ENCODE measurements at places on chromosomes 4 and X.

GRCh38 chr4:101660607-101661006 lies 129.9 kb upstream of the BANK1 start:
- no peak for DNase-seq

DNA sequence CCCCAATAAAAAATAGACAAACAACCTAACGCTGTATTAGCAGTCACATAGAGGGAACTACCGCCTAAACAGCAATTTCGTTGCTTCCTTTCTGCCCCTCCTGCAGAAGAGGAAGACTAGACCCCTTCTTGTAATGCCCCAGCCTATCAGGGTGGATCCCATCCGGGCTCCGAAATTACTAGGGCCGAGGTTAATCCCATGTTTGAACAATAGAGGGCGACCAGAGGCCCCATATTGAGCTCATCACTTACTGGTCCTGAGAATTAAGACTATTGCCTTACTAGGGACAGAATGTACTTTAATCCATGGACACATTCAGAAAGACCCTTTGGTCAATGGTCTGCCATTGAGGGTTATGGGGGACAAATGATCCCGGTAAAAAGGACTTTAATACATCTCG lies 11.8 kb upstream of the ZNF630 start:
- no peak for DNase-seq

GRCh38 chrX:48683411-48683982 lies at the start of gene WAS:
Gene WAS, plus strand, starts transcription at chrX:48683799. Its CDS starts 55 bp downstream, at chrX:48683854.
- no peak for DNase-seq

GRCh38 chr4:89222170-89222569 lies 85.4 kb downstream of the GPRIN3 start:
- no peak for DNase-seq

- DNase-seq, result no peak
Measured at GRCh38 chrX:153445106-153445855, 575 bp downstream of the TREX2 start.

GRCh38 chr4:73308286-73308685 lies 49.7 kb upstream of the ANKRD17 start:
- DNase-seq, result no peak

GRCh38 chrX:155115174-155115819 lies 44.0 kb downstream of the BRCC3 start:
- no peak for DNase-seq

GRCh38 chrX:95728446-95728845 lies 956.2 kb upstream of the DIAPH2 start:
- DNase-seq, result no peak

DNA sequence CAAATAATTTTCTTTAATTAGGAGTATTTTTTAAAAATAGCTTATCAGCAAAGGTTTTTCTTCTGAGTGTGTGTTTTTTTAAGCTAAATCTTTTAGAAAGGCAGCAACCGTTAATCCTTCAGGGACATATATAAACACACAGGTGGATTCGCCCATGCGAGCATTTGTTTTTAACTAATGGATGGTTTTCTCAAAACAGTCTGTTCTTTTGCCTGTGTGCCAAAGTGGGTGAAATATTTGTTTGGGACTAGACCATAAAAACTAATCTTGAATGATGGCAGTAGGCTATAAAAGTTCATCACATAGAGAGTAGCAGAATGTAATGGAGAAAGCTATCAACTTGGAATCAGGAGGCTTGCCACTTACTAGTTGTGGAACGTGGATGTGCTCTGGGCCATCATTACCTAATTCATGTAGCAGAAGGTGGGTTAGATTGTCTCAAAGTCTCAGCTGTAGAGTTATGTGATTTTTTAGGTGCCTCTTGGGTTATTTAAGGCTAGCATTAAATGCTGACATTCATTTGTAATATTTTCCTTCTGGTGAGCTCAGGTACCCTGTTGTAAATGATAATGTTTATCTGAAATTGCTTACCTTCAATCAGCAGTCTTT lies 7.4 kb upstream of the TAPT1 start:
- no peak for DNase-seq

DNA sequence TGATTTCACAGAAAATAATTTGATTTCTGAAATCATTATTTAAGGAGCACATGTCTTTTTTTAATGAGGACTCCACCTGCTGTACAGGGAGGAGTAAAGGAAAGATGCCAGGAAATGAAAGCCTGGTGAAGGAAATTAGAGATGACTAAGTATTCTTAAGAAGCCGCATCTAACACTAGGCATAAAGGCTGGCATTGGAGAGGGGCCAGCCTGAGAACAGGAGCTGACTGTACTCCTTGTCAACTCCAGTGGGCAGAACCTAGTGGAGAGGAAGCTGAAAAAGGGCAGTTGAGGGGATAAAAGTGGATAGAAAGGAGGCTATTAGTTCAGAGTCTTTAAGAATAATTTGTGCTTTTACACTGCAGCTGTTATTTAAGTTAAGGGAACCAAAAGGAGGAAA lies 393.0 kb downstream of the PPP1R2C start:
- DNase-seq, result no peak

DNA sequence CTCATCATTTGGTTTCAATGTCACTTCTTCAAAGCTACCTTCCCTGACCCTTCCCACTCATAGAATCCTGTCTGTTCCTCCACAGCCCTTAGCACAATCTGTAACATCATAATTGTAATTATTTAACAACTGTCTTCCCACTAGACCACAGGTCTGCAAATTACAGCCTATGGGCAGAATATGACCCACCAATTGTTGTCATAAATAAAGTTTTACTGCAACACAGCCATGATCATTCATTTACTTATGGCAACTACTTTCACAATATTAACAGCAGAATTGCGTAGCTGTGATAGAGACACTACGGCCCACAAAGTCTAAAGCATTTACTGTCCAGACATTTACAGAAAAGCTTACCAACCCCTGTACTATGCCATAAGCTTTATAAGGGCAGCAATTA lies 15.9 kb downstream of the USP46 start:
- DNase-seq, result no peak

DNA sequence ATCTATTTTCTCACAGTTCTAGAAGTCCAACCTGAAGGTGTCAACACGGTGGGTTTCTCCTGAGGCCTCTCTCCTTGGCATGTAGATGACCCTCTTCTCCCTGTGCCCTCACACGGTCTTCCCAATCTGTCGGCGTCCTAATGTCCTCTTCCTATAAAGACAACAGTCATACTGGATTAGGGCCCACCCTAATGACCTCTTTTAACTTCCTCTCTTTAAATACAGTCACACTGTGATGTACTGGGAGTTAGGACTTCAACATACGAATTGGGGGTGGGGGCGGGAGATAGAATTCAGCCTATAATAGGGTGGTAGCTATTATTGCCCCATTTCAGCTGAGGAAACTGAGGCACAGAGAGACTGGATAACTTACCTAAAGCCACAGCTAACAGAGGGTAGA lies 70.2 kb downstream of the SMIM20 start:
- no peak for DNase-seq

DNA sequence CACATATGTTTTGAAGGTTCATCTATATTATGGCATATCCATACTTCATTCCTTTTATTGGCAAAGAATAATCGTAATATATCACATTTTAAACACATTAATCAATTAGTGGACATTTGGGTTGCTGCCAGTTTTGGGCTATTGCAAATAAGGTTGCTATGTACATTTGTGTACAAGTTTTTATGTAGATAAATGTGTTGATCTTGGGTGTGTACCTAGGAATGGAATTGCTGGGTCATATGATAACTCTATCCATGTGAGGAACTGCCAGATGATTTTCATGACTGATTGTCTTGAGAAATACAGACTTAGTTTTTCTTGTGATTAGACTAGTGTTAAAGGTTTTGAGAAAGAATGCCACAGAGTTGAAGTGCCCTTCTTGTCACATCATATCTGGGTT lies 99.2 kb upstream of the RAB40AL start:
- no peak for DNase-seq

- no peak for DNase-seq
Measured at GRCh38 chr4:159106636-159107035, 3.8 kb downstream of the RAPGEF2 start.

DNA sequence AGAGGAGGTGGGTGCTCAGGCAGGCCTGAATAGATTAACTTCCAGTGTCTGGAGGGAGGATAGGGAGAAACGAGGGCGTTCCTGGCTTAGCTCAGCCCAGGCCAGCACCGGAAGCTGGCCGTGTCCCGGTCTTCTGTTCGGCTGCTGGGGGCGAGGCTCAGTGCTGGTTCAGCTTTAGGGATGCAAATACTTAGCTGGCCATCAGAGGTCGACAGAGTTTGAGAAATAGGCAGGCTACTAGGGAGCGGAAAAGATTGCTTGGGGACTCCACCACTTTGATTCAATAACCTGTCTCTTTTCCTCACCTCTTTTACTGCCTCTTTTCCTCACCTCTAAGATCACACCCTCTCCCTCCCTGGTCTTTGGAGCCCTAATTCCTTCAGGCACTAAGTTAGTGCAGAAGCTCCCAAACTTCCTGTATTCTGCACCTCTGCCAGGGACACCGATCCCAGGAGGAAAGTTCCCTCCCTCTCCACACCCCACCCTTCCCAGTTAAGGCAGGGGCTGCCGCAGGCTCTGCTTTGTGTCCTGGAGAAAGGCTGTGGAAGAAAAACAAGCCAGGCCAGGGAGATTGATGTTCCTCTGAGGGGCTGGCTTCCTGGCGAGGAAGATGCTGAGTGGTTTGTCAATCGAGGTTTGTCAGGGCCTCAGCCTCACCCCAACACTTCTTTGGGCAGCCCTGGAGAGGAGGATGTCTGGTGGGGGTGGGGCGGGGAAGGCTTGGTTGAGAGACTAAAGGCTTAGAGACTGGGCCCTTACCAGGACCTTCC lies 6.0 kb upstream of the EFNB1 start:
- DNase-seq, result no peak

GRCh38 chr4:126965877-126966276 lies 666.9 kb upstream of the INTU start:
- no peak for DNase-seq

DNA sequence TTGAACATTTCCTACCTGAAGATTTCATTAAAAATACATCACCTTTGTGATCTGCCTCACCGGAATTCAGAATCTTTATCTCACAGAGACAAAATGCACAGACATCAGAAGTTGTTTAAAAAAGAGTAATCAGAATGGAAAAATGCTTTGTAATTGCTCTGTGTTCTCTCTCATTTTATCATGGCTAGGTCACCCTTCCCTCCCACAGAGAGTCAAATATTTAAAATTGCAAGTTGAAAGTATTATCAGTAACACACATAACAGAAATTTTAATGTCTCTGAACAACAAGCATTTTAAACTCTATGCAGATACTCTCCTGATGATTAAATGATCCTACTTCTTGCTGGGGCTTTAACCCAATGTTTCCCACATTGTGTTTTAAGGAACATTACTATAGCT lies 362.0 kb downstream of the CBLL2 start:
- no peak for DNase-seq

GRCh38 chr4:139770361-139770760 lies 104.7 kb downstream of the MGST2 start:
- no peak for DNase-seq

GRCh38 chr4:13524504-13525243 lies 19.6 kb downstream of the NKX3-2 start:
- no peak for DNase-seq

- DNase-seq, result no peak
Measured at GRCh38 chr4:124903995-124904722, 191.6 kb upstream of the ANKRD50 start.

GRCh38 chr4:22196551-22196950 lies 248.0 kb upstream of the KCNIP4 start:
- no peak for DNase-seq

- no peak for DNase-seq
Measured at GRCh38 chrX:53031380-53031779, 17.2 kb upstream of the GPR173 start.

DNA sequence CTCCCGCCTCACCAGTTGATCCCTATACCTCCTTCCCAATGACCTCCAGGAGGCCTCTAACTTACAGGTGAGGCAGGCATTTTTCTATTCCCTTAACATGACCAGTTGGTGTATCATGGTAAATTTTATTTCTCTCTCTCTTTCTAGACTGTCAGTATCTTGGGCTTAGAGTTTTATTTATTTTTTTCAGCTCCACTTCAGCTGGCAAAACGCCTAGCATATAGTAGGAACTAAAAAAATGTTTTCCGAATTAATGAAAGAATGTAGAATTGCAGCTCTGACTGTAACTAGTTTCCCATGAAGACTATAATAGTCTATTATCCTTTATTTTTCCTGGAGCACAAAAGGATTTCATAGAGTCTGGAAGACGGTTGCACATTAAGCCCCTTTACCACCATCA lies 84.8 kb downstream of the PDE5A start:
- DNase-seq, result no peak

DNA sequence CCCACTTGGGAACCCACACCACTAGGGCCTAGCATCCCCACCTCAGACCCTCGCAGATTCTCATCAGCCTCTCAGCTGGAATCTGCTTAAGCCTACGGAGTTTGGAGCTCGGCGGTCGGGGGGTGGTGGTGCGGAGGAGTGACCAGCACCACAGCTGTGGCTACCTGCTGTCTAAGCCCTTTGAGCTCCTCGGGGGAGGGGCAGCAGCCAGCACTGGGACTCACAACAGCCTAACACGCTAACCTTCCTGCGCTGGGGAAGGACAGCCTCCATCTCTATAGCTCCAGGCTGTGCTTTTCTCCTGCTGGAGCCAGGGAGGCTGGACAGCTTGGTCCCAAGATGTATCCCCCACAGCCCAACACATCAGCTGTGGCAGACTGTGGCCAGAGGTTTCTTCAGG lies 281.5 kb downstream of the USP46 start:
- no peak for DNase-seq

- DNase-seq, result no peak
Measured at GRCh38 chrX:154718616-154719015, 32.3 kb downstream of the GAB3 start.
